Activated CD8-positive, alpha-beta memory T cell treated with anti-CD3 and anti-CD28 coated beads for 48 hours (primary cell): ENCODE measurements at places on chromosomes 7 and 10.

DNA sequence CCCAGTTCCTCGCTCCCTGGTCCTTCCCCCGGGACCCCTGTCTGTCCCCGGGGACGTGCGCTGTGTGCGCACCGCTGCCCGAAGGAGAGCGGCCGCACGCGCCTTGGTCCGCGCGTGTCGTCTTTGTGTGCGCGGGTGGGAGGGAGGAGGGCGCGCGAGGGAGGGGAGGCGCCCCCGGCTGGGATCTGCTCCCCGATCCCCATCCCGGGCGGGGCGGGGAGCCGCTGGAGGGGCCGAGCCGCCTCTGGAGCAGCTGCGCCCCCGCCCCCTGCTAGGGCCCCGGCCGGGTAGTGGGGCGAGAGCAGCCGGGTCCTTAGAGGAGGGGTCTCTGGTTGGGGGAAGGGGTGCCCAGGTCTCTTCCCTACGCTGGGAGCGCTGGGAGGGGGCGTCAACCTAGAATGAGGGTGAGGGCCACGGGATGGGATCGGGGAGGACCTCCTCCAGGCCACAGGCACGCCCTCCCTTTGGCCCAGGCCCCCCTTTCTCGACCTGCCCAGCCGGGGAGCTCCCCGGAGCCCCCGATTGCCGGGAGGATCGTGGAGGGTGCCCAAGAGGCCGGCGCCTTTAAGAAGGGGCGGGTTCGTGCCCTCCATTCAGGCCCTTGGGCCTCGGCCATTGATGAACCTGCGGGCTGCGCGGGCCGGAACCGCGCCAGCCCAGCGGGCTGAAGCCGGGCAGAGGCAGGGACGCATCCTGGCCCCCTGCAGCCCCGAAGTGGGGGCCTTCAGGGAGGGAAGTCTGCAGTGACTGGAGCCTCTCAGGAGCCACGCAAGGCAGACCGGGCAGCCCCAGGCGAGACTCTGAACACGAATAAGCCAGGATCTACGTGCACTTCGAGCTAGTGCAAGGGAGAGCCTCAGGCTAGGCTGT is 678 bp downstream of the SH2B2 start:
- no peak for DNase-seq

DNA sequence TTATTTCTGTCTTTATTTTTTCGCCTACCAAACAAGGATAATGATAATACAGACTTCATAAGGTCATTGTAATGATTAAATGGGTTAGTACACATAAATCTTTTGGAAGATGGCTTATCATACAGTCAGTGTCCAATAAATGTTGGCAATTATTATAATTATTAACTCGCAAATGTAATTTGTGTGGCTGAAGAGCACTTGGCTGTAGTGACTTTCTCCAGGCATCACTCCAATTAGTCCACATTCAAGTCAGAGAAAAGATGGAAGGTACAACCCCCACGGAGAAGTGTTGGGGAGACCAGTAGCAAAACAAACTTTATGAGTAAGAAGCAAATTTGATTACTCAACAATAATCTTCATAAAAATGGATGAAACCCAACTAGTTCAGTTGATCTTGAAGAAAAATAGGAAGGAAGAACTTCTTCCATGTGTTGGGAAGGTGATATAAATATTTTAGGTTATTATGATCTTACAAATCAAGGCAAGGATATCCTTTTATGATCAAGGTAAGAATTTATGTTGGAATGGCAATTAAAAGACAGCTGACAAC is 5.1 kb downstream of the AOAH start:
- no peak for DNase-seq

- DNase-seq = no peak
Measured at GRCh38 chr7:8387551-8388256, 45.7 kb upstream of the NXPH1 start.

DNA sequence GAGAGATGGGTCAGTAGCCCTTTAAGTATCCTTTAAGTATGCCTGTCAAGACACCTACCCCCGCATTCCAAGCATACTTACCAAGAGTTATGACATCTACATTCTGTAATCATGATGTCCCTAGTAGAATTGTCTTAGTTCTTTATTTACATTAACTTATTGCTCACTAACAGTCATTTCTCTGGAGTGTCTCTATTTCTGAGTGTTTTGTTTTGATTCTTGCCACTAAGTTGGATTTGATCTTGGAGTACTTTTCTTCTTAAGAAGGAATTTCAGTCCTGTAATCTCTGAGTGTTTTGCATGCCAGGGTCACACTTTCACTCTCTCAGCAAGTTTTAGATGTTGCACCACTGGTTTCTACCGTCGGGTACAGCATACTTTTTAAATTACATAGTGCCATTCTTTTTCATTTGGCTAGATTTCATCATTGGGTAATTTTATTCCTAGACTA is 1053.9 kb downstream of the KCNMA1 start:
- no peak for DNase-seq

DNA sequence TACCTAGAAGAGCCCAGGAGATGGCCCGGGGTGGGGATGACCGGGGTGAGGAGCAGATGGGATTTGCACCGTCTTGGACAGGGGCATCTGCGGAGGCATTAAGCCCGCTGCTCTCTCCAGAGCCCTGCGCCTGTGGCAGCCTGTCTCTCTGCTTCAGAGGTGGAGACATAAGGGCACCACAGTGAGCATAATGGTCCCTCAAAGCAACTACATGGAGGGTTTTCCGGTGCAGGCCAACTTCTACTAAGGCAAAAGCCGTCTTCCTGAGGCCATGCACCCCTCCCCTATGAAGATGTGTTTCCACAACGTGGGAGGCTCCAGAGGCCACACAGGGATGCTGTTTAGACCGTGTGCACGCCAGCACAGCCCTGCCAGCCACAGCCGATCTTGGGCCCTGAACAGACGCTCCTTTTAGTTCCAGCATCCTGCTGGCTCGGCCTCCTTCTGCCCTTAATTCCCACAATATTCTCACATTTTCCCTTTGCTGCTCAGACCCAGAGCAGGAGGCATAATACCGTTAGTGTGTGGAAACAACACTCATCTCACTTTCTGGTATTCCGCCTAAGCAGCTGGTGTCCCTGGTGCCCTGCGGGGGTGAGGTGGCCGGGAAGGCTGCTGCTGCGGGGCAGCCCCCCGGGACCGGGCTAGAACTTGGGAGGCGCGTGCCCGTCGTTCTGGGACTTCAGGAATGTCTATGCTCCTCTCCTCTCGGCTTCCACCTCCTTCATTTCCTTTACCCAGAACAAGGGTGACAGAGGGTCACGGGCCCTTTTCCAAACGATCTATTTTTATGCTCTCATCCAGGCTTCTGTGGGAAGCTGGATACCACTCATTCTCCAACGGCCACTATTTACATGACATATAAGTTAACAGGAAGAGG is 266.9 kb downstream of the TNS3 start:
- DNase-seq = no peak

DNA sequence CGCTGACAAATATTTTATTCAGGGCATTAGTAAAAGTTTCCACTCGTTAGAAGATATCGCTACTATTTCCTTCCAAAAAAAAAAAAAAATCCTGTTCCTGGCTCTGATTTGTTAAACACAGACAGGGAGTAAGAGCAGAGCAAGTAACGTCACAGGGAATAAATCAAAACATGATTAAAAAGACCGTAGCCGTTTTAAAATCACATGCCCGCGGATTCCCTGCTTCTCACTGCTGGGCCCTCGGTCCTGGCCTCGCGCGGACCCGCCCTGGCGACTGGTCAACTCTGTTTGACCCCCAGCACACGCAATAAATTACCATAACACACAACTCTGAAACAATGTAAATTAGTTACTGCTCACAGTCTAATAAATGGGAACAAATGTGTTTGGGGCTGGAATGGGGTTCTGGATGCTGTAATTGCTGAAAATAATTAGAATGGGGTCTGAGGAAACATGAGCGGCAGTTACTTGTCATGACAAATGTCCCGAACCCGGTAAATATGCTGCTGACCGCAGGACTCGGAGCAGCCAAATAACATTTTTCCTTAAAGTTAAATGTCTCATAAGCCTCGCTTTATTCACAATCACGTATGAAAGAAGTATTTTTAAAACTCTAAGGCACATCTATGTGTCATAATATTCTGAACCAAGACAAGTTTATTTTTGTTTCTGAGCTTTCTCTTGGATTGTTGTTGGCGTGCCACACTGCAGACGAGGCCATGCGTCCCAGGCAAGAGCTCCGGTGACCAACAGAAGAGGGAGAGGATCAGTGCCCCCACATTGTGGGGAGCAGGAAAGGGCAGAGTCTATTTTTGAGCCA is 17.9 kb downstream of the EBF3 start:
- DNase-seq = no peak

DNA sequence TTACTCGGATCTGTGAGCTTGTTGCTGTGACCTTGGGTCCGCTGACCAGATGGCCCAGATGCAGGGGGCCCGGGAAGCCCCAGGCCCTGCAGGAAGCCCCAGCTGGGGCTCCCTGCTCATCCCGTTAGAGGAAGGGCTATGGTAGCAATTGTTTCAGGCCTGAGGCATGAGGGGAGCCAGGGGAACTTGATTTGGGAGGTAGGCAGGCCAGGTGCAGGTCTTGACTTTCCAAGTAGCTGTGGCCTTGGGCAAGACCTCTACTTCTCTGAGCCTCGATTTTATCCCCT is 55.0 kb upstream of the CXCL12 start:
- DNase-seq = no peak

GRCh38 chr10:31908157-31908556 is 20.5 kb downstream of the ARHGAP12 start:
- DNase-seq = no peak

DNA sequence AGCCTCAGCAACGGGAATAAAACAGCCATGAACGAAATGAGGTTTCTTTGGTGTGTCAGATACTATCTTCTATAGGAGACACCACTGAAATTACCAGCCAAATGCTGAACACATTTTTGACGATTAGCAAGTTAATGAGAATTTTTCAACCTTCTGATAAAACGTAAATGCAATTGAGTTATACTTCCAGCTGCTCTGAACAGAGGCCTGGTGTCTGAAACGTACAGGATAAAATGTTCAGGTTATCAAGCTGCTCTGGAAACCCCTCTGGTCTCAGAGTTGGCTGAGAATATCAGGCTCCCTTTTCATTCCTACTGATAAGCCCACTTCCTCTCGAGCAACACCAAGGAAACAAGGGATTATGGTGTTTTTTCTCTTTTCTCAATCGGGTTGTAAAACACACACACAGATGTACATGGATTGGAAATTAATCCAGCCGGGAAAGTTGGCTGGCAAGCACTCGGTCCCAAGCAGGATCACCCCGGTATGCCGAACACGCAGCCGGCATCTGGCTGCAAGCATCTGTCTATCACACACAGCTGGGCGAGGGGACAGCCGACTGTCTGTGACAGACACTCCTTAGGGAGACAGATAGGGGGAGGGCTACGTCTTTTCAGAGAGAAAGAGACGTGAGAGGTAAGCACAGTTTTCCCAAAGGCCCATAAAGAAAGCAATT is 171.8 kb downstream of the PRKAG2 start:
- DNase-seq = no peak

GRCh38 chr10:117454502-117454901 is 79.3 kb upstream of the PDZD8 start:
- DNase-seq = no peak

DNA sequence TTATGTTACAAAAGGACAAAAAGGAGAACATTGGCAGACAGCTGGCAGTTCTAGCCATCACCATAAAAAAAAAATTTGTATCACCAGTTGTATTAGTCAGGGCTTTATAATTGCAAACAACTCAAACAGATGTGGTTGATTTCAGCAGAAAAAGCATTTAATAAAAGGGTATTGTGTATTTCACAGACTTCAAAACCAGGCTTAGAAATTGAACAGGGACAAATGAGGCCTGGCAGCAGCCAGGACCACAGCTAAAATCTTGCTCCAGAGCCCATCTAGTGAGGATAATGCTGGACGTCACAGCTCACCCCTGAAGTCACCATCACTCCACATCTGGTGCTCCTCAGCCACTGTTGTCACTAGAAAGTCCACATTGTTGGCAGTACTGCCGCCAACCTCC is 52.9 kb upstream of the CALD1 start:
- DNase-seq = no peak

- no peak for DNase-seq
Measured at GRCh38 chr7:76280408-76280807, 22.1 kb upstream of the HSPB1 start.

DNA sequence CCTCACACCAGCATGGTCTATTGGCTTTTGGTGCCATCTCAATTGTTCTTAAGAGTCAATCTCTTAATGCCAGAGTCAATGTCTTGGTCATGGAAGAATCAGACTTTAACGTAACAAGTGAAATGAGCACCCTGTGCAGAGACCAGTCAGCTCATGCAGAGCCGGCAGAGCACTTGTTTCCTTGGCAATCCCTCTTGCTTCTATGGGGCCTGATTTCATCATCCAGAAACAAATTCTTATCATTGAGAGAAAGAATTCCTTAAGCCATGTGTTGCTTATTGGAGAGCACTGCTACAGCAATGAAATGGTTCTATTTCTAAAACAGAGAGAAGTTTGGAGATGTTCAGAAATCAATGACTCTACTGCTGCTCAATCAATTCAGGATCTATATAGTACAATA is 212.8 kb downstream of the IPMK start:
- DNase-seq = no peak

DNA sequence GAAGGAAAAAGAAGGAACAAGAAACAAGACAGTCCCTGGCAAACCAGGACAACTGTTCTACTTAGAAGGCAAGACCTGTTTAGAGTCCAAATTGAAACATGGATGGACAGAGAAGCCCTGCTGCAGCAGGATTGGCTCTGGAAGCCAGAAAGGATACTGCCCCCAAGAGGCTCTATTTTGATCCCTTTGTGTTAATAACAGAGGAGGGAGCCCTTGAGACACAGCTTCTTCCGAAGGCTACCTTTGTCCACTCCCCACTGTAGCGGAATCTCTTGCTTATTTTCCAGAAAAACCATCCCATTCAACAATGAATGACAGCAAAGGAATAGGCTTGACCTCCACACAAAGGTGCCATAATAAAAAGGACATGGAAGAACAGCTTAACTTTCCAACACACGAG is 120.3 kb upstream of the FOXK1 start:
- DNase-seq = no peak

DNA sequence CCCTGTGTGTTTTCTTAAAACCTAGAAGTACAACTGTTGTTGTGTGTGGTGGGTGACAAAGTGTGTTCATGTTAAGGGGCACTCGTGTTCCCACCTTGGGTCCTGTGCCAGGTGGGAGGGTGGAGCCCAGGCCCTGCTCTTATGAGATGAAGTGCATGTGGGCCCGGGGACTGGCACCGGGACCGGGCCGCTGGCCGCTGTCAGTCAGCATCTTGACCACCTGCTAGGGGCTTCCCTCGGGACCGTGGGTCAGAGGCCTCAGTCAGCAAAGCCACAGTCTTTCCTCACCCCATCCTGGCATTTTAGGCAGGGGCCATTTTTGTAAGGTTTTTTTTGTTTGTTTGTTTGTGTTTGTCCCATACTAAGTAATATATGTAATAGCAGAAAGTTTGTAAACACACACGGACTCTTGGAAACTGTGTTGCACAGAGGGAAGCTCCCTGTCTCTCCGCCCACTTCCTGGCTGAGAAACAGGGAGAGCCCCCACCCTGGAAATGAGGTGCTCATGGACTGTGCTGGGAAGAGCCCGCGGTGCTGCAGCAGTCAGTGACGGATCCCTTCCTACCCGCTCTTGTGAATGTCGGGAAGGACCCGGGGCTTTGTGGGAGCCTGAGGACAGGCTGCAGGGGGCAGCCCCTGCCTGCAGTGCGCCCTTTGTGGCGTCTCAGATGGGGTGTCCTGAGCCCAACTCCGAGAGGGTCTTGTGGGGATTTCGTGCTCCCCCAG is 13.4 kb downstream of the AGAP3 start:
- DNase-seq = no peak
